ENCODE measurements at places on chromosomes 16 and 17.
A peak's percentile ranks its signal among the peaks of the same experiment; 100 is the strongest.

GRCh38 chr17:78409191-78409928 lies 30.9 kb downstream of the PGS1 start:
- no peak for DNase-seq

DNA sequence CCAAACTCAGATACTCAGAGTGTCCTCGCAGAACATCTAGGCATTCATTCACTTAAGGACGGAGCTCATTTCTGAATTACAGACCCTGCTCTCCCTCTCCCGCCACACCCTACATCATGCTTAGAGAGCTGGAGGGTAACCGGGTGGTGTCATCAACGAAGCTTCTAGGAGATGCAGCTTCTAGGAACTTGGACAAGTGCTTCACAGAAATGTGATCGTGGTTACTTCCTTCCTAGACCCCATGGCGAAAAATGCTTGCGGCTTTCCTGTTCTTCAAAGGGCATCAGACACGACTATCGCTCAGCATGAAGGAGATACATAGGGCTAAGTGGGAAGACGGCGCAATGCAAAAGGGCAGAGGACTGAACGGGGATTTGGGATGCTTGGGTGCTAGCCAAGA lies 126.8 kb downstream of the ZFHX3 start:
- peak; percentile 47 for DNase-seq

DNA sequence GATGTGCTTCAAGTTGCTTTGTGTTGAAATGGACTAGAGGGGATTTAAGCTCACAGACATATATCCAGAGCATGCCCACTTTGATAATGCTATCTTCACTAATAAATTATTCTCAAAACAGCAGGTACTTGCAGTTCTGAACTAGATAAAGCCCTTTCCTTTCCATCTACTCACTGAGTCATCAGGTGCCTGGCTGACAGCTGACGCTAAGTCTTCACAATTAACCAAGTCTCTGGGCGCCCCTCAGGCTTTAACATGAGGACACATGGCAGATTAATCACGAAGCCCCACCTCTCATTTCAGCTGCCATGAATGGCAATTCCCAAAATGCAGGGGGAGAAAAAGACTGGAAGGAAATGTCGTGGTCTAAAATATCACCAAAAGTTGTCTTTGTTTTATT lies 29.5 kb upstream of the CRISPLD2 start:
- DNase-seq = no peak

DNA sequence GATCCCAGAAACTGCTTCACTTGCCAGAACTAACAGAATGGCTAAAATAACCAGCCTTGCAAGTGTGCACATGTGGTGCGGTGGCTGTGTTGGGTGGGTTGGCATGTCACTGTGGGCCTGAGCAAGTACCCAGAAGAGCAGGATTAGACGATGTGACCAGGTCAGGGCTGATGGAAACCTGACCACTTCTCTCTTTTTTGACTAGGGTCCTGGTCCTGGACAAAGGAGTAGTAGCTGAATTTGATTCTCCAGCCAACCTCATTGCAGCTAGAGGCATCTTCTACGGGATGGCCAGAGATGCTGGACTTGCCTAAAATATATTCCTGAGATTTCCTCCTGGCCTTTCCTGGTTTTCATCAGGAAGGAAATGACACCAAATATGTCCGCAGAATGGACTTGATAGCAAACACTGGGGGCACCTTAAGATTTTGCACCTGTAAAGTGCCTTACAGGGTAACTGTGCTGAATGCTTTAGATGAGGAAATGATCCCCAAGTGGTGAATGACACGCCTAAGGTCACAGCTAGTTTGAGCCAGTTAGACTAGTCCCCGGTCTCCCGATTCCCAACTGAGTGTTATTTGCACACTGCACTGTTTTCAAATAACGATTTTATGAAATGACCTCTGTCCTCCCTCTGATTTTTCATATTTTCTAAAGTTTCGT lies 16.7 kb downstream of the ANKRD40 start:
- DNase-seq = no peak

- DNase-seq = no peak
Observed at GRCh38 chr17:6096201-6097004, 26.2 kb downstream of the WSCD1 start.

GRCh38 chr16:4361944-4362311 lies 9.7 kb upstream of the VASN start:
- no peak for DNase-seq

- DNase-seq = no peak
Observed at GRCh38 chr17:75241502-75241901, 19.9 kb downstream of the GGA3 start.

GRCh38 chr16:77711775-77712174 lies 10.5 kb upstream of the NUDT7 start:
- DNase-seq = no peak

- no peak for DNase-seq
Observed at GRCh38 chr17:40279402-40279801, 8.3 kb upstream of the CDC6 start.

DNA sequence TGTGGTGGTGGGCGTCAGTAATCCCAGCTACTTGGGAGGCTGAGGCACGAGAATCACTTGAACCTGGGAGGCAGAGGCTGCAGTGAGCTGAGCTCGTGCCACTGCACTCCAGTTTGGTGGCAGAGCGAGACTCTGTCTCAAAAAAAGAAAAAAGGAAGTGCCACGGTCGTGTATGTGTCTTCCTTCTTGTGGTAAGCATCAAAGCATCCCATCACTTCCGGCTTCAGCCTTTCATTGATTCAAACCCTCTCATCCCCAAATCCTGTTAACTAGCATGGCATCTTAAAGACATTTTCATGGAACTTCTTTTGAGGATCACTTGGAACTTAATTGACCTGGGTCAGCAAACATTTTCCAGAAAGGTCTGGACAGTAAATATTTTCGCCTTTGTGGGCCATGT lies 126.2 kb downstream of the CPPED1 start:
- peak; percentile 26 for DNase-seq

- peak; percentile 84 for DNase-seq
Observed at GRCh38 chr17:2253768-2254406, 49.7 kb downstream of the SMG6 start.

DNA sequence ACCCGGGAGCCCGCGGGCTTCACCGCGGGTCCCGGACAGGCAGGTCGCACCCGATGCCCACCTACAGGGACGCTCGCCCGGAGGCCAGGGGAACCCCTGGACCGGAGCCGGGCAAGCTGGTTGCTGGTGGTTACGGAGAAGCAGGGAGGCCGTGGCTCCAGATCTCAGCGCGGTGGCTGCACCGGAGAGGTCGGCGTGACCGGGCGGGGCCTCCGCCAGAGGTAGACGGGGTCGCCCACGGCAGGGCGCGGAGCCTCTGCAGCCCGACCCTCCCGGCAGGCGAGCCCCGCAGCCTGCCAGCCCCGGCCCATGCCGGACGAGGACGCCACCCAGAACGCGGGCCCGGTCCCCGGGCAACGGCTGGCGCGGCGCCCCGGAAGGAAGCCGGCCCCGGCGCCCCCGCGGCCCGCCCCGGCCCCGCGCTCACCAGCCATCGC lies 341 bp downstream of the PCYT2 start:
- no peak for DNase-seq

DNA sequence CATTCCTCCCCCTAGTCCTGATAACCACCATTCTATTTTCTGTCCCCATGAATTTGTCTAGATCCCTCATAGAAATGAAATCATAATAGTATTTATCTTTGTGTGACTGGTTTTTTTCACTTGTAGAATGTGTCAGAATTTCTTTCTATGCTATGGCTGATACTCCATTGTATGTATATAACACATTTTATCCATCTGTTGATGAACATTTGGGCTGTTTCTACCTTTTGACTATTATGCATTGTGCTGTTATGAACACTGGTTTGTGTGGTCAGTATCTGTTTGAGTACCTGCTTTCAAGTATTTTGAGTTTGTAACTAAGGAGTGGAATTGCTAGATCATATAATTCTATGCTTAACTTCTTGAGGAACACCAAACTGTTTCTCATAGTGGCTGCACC lies 16.0 kb upstream of the DRG2 start:
- DNase-seq = no peak

All from activated CD4-positive, alpha-beta T cell treated with anti-CD3 and anti-CD28 coated beads, Interleukin-10, Interleukin-2, amounts not matched to agents 100 ng/mL and 50 ng/mL, durations not matched to agents 16 hours and 8 hours (primary cell).